MG63 (cell line): ENCODE measurements at places on chromosomes 5 and 9.

GRCh38 chr9:85216601-85217000, 525.2 kb downstream of the AGTPBP1 start:
- no peak for DNase-seq

GRCh38 chr9:133131506-133131905, 10.5 kb upstream of the RALGDS start:
- DNase-seq: no peak

GRCh38 chr9:8241201-8241600, 441.6 kb upstream of the DMAC1 start:
- DNase-seq: no peak

- no peak for DNase-seq
Observed at GRCh38 chr5:168801567-168801966, 222.4 kb upstream of the PANK3 start.

DNA sequence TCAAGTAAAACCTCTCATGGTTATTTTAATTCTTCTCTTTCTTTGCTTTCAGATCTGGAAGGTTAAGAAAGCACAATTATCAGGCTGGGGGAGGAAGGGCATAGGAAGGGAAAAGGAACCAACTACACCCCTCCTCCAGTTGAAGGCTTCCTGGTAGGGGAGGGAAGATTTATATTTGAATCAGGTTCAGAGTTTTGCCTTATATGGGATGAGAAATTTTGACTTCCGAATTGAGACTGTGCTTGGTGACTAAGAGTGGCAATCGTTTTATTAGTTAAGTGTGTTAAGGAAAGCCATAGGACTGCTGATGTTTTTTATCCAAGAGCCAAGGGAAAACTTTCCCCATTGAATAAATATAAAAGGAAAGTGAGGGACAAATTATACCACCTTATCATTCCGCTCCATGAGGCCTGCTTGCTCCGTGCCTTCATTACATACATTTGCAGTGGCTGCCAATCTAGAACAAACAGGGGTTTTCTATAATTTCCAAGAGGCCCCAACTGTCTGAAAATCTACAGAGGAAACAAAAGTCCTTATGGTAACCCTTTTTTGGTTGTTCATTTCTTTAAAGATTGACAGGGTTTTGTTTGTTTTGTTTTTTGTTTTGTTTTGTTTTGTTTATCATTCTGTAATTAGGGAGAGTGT, 115.7 kb upstream of the EPB41L4A start:
- DNase-seq: no peak

GRCh38 chr9:107628444-107628843, 138.9 kb upstream of the KLF4 start:
- no peak for DNase-seq

DNA sequence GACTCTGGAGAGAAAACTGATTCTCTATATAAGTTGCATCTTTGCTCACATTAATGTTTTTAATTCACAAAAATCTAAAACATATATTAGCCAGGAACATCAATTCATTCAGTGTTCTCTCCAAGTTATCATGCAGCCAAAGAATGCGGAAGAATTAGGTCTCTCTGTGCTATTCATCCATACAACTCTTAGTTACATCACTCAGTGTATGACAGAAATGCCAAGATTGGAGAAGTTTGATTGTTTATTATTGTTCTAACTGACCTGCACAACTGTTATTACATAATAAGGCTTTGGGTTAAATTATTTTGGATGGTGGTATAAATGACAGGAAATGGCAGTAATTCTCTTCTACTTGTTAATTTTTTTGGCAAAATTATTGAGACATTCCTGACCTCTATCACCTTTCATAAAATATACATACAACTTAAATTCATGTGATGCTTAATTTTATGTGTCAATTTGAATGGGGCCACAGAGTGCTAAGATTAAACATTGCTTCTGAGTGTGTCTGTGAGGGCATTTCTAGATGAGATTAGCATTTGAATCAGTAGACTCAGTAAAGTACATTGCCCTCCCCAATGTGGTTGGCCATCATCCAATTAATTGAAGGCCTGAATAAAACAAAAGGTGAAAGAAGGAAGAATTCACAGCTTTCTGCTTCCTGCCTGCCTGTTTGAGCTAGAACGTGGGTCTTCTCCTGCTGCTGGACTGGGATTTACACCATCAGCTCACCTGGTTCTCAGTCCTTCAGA, 70.2 kb downstream of the NR2F1-AS1 start:
- DNase-seq: no peak

DNA sequence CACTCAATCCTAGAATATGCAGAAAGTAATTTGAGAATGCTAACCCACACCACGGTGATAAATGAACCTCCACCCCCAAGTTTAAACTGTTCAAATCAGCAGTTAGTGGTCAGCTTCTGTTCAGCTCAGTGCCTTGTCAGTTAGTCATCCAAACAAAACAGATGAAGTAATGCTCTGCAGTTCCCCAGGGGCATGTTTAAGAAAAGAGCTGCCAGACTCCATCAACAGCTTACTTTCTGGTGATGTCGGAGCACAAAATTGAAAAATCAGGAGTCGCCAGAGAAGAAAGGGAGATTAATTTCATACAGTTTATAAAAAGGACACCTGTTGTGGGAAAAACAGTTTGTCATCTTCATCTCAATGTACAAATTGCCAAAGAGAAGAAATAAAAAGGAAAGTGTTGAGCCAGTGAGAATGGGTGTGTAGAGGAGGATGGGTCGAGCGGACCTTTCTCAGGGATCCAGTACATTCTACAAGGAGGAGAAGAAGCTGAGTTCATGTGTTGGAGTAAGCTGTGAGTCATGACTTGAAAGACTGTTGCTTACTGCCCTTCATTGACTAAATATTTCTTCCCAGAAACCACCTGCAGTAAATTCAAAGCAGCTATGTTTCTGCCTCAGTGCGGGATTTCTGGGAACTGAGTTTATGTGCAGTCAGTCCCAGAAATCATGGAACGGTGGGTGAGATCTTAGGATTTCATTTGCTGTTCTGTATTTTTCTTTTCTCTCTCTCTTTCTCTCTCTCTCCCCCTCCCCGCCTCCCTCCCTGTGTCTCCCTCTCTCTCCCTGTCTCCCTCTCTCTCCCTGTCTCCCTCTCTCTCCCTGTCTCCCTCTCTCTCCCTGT, 13.7 kb downstream of the TRIO start:
- peak; percentile 81 for DNase-seq

DNA sequence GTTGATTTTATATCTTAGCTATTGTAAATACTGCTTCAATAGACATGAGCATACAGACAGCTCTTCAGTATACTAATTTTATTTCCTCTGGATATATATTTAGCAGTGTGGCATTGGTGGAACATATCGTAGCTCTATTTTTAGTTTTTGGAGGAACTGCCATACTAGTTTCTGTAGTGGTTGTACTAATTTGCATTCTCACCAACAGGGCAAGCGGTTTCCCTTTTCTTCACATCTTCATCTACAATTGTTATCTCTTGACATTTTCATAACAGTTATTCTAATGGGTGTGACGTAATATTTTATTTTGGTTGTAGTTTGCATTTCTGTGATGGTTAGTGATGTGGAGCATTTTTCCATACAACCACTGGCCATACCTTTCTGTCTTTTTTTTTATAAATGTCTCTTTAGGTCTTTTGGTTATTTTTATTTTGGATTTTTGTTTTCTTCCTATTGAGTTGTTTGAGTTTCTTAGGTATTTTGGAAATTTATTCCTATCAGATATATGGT, 32.5 kb downstream of the TAF11L14 start:
- no peak for DNase-seq
